ENCODE measurements at places on chromosomes 5 and 9.

DNA sequence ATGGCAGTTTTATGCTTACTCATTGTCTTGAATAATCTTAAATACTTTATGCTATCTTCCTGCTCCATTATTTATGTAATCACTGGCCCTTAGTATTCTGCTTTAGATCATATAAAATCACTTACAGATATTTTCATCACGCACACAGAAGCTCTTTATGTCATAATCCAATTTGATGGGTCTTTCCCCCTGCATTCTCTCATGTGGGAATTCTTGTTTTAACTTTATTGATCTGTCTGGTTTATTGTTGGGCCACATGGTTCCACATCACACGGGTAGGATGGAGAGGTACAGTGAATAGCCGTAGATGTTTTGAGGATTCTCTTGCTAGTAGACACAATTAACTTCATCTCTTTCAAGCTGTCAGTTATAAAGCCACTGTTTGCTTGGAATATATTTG lies 27.0 kb downstream of the PLPPR1 start:
- DNase-seq = no peak

DNA sequence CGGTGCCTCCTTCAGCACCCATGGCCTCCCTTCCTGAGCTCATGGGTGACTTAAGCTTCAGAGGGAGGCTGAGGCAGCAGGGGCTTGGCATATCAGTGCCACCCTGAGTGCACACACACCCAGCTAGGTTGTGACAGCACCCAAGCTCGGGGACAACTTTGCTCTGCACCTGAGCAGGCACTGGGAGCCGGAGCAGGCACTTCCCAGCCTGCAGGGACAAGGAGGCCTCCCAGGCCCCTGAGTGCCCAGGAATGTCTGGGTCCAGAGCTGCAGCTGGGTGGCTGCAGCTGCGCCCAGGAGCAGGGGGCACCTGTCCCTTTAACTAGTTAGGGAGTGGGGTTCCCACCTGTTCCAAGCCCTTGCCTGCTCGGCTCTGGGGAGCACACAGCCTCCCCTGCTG lies 48.7 kb upstream of the CDH12 start:
- no peak for DNase-seq

DNA sequence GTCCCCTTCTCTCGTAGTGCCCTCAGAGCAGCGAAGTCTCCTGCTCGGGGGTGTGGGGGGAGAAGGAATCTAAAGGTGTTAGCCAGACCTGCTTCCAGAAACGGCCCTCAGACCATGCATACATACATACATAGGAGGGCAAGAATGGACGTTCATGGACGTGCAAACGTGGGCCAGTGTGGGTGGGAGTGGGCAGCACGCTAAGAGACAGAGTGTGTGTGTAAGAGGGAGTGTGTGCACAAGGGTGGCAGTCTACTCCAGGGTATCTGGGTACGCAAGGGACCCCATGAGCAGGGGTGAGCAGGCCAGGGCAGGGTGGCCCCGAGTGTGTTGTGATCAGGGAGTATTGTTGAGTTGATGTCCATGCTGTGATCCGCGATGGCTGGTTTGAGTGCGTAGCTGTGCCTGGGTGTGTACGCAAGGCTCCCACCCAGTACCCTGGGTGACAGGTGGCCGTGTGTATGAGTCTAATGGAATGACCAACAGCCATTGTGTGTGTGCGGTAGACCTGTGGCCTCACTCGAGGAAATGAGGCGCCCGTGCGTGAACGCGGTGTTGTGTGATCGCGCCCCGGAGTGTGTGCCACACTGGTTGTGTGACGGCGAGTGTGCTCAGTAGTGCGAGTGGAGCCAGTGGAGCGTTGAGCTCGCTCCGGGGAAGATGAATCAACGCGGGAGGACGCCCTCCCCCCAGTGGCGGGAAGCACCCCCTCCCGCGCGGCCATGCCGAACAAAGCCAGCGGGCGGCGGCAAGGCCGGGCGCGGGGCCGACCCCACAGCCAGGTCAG lies 826 bp downstream of the GPRIN1 start:
- no peak for DNase-seq

GRCh38 chr5:116824751-116825438 lies 250.3 kb upstream of the SEMA6A start:
- DNase-seq = no peak

DNA sequence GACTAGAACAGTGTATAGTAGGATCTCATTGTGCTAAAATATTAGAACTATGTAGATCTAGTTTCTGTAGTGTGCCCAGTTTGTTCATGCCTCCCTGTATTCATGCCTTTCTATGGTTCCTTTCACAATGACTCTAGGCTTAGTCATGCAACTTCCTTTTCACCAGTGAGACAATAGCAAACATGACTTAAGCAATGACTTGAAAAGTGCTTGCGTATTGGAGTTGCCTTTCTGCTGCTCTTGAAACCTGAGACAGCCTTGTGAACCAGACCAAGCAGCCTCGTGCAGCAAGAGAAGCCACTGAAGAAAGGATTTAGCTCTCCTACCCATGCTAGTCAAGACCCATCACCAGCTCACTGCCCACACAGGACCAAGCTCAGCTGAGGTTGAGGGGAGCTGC lies 294.5 kb upstream of the TAS2R1 start:
- no peak for DNase-seq

GRCh38 chr5:156378159-156378558 lies 51.2 kb downstream of the SGCD start:
- no peak for DNase-seq

GRCh38 chr9:98357921-98358535 lies 102.6 kb upstream of the TBC1D2 start:
- DNase-seq = no peak

DNA sequence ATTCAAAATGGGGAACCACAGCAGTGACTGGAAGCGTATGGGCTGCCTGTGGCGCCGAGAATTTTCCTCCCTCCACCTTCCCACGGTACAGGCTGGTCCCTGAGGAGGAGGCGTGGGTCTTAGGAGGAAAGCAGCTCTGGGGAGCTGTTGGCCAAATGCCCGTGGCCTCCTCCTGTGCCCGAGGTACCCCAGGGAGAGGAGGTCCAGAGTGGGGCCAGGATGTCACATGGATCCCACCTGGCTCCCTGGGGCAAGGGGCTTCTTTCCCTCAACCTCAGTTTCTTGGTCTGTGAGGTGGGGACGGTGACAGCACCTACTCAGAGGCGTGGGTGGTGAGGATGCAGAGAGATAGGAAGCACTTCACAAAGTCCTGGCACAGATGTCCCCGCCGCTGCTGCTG lies 16.5 kb downstream of the PRRX2 start:
- no peak for DNase-seq

GRCh38 chr9:87644659-87645058 lies 81.3 kb upstream of the CTSL start:
- no peak for DNase-seq

DNA sequence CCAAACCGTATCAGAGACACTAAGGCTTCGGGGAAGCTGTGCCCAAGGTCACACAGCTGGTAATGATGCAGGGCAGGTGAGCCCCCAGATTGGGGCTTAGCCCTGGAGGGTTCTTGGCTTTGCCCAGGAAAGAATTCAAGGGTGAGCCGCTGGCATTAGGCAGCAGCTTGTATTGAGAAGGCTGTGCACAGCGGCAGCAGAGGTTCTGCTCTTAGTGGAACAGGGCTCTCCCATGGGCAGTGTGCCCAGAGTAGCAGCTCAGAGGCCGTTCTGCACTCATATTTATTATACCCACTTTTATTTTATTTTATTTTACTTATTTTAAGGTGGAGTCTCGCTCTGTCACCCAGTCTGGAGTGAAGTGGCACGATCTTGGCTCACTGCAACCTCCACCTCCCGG lies 85.8 kb upstream of the IER5L start:
- DNase-seq = no peak

GRCh38 chr5:10912435-10912834 lies 151.4 kb upstream of the DAP start:
- DNase-seq = no peak

- no peak for DNase-seq
These were observed 25.3 kb upstream of the TLR4 start for GRCh38 chr9:117678871-117679270.

DNA sequence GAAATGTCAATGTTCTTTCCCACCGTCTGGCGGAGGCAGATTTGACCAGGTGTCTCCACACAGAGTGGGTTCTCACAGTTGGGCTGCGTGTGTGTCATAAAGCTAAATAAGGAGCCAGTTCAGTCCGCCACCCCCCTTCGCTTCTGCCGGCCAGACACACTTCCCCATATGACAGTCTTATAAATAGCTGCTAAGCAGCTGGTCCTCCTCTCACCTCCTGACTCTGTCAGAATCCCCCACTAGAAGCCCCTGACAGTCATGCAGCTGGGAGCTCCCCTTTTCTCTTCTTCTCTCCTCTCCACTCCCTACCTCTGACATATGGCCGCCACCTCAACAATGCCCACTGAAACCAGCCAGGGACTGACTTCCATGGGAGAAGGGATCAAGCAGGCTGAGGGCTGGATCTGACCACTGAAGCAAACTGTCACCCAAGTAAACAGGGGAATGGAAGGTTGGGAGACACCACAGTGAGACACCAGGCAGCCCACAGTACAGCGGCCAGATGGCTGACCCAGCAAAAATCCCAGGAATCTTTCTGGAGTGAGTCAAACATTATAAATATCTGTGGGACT lies 141.9 kb upstream of the EFNA5 start:
- no peak for DNase-seq

- DNase-seq = no peak
These were observed 386.9 kb upstream of the SMC2 start for GRCh38 chr9:103707181-103707580.

DNA sequence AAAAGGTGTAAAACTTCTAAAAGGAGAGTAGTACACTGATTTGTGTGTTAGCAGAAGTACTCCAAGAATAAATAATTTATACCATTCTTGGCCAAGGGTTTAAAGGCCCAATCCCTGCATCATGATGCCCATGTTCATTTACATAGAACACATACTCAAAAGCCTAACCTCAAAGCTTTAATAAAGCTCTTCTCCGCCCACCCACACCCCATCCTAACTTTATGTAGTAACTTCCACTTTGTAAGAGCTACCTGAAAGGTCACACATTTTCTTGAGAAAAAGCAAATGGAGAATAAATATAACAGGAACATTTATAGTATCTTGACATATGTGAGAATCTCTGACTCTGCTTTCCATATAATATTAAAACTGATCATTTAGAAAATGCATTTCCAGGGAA lies 148.8 kb upstream of the FREM1 start:
- no peak for DNase-seq

DNA sequence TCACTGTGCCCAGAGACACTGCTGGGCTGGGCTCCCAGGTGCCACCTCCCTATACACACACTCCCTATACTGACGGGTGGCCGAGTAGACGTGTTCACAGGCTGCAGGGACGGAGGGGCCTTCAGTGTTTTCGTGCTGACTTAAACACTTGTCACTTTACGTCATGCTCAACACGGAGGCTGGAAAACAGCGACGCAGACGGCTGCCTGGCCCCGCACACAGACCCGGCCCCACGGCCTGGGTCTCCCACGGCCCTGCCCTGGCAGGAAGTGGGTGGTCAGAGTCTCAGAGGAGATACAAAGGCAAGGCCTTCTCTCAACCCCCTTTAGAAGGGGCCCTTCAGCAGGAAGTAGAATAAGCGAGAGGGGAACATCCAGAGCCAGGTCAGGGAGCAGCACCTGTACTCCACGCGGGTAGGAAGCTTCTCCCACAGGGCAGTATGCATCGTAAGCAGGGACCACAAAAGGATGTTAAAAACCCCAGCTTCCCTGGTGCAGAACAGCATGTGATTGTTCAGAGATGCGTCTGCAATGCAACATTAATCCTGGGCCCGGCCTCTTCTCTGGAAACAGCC lies 11.9 kb upstream of the TBC1D9B start:
- no peak for DNase-seq

DNA sequence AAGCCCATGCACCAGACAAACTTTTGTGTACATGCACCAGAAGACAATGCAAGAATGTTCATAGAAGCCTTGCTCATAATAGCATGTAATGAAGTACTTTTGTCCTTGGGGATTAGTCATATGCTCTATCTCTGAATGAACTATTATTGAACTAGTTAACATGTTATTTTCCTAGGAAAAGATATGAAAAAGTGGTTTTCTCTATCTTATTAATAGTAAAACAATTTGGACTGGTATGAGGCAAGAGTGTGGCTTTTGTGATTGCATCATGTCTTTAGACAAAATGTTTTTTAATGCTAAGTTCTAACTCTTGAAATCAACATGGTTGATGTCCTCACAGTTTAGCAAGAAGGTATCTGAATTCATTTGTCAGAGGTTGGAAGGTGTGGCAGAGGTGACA lies 55.7 kb upstream of the SPDL1 start:
- no peak for DNase-seq

DNA sequence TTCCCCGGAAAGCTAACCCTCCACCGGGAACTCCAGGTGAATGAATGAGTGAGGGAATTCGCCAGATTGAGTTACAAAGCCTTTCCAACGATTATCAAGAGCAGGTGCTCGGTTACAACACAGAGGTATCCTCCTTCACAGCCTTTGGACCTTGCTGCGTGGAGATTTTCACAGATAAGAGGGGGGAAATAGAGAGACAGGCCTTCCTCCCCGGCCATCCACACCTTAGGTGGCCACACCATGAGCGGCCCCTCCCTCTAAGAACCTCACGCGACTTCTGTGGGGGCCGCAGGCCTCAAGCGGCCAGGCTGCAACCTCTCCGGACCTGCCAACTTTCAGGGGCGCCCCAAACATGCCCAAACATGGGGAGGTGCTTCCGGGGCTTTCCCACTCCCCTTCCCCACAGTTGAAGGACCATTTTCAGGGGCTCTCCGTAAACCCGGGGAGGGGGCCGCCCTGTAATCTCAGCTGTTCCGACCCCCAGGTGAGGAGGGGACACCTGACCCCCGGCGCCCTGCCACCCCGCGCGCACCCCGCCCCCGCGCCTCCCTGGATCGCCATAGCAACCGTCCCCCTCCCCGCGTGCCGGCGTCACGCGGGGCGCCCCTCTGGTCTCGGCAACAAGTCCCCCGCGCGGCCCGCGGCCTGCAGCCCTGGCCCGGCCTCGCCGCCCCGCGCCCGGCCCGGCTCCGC lies 603 bp downstream of the DENND1A start:
- DNase-seq = no peak

- no peak for DNase-seq
These were observed 25.8 kb upstream of the DAP start for GRCh38 chr5:10786835-10787234.

DNA sequence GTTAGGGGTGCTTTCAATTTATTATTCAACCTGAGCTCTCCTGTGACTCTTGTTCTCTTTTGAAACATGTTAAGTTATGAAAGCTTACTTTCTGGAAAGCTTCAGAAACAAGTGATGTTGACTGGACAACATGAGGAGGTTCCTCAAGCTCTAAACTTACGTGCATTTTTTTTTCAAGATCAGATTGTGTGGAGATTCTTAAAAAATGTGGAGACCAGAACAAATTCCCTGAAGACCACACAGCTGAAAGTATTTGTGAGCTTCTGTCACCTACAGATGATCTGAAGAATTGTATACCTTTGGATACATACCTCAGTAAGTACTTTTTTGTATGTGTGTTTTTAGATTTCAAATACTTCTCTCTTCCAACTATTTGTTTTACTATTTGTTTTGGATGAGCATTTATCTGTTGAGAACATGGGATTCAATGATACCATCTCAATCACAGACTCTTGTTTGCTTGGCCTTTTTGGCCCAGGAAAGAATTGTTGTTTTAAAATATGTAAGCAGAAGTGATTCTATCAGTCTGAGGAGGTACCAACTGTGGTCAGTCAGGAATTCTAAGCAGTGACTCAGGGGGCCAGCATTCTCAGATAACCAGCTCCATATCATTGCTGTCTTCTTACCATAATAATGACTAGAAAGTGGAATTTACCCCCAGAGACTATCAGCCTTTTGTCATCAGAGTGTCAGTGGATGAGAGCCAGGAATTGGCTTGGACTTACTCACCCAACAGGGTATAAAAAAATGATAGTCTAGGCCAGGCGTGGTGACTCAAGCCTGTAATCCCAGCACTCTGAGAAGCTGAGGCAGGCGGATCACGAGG lies 34.4 kb upstream of the GLIPR2 start:
- no peak for DNase-seq
